ENCODE measurements at places on chromosomes 4 and X.
A peak's percentile ranks its signal among the peaks of the same experiment; 100 is the strongest.

GRCh38 chr4:87680271-87680670 lies 30.2 kb downstream of the DMP1 start:
- no peak for DNase-seq

GRCh38 chrX:46305431-46305830 lies 239.8 kb downstream of the ZNF674 start:
- no peak for DNase-seq

DNA sequence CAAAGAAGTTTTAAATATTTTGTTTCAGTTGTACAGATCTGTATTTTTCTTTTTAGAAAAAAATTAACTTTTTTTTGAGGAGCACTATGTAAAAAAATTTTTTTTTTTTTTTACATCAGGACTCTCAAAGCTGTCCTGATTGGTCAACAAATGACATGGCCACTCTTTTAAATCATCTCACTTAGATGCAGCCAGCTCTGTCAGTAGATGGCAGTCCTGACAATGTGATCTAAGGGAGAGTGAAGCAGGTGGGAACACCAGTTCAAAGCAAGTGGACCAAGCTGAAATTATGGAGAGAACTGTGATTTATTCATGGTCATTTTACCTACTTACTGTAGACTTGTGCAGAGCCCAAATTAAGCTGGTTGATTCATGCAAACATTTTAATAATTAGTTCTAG lies 174.7 kb upstream of the GPRIN3 start:
- peak; percentile 69 for DNase-seq

- no peak for DNase-seq
These were observed 54.3 kb downstream of the EGF start for GRCh38 chr4:109966891-109967481.

Data from foreskin fibroblast (primary cell).